ENCODE measurements at places on chromosomes 4 and X.

- DNase-seq = no peak
Measured at GRCh38 chrX:16100673-16101072, 22.7 kb upstream of the GRPR start.

DNA sequence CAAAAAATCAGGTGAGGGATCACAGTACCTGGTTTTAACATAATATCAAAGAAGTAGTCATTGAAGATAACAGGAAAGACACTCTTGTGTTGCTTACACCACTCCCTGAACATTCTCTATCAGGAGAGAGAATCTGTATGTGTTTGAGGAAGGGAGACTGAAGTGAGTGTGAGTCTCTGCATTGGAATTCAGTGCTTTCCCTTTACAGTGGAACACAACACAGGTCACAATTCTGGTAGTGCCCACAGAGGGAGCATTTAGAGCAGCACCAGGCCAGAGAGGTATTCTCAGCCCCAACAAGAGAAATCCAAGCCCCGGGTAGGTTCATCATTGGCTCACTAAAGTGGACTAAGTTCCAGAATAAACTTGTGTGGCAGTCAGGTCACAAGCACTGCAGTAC lies 64.7 kb upstream of the UBQLN2 start:
- no peak for DNase-seq

GRCh38 chrX:108396188-108396891 lies 41.9 kb downstream of the COL4A6 start:
- no peak for DNase-seq

DNA sequence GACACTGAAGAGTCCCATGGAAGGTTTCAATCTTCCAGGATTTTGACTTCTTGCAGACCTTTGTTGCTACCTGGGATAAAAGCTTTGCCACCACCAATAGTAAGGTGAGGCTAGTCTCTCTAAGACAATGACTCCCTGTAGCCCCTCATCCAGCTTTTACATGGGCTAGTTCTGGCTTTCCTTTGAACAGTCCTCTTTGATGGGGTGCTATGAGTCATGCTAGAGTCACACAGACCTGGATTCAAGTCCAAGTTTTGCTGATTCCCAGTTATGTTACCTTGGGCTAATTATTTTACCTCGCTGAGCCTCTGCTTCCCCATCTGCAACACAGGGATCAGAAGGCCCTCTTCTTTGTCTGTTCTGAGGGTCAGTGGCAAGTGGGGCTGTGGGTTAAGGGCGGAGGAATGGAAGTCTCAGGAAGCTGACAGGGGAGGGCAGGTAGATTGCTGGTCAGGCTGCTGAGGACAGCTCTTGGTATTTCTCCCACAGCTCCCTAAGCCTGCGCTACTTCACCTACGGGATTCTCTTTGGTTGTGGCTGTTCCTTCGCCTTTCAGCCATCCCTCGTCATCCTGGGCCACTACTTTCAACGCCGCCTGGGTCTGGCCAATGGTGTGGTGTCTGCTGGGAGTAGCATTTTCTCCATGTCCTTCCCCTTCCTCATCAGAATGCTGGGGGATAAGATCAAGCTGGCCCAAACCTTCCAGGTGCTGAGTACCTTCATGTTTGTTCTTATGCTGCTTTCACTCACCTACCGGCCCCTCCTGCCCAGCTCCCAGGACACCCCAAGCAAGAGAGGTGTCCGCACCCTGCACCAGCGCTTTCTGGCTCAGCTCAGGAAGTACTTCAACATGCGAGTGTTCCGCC lies 90.3 kb downstream of the RLIM start:
- DNase-seq = no peak

GRCh38 chr4:89904524-89904923 lies 9.9 kb downstream of the MMRN1 start:
- no peak for DNase-seq

DNA sequence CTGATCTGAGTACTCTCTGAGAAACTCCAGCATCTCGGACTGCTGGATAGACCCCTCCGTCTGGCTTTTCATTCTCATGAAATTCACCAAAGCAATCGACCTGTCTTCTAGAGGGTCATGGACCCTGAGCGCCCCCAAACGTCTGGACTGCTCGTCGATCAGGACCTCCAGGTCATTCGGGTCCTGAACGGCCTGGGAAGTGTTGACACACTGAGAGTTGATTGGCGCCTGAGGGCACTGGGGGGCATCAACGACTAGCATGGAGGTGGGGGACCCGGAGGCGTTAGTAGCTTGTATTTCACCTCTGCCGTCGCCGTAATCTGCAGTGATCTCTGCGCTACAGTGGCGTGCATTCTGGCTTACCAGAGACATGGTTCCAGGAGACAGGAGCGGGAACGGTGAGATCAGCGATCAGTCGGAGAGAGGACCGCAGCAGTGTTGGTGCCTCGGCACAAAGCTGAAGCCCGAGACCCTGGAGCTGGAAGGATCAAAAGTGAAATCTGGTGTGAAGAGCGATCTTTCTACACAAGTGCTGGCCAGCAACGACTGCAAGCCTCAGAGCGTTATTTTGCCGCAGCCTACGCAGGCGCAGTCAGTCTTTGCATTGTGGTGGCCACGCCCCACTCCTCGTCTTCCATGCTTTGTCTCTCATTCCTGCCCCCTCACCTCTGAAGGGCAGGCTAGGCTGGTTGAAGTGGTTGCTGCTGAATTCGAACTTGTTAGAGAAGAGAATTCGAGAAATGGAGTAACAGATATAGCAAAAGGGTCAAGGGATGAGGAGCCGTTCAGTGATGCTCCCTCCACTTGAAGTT lies at the start of gene MAGEE2:
TSS of gene MAGEE2 (minus strand) at position 575 of the 812 bp plus-strand sequence. CDS start at position 372, 203 bp downstream.
- no peak for DNase-seq

- DNase-seq = no peak
Measured at GRCh38 chrX:65871671-65872311, 168.1 kb downstream of the VSIG4 start.

DNA sequence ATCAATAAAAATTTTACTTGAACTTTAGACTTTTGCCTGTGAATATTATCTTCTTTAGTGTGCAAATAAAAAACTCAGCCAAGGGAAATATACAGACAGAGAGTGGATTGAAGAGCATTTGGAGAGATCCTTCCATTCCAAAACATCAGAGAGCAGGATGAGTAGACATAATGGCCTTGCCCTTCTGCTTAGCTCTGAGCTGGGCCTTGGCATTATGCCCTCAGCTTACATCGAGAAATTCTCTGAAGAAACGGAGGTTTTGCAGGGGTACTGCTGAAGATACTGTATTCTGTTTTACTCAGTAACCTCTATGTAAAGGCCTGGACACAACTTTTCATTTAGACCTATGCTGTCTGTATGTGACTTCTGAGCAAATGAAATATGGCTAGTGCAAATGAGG lies 317.4 kb downstream of the STIM2 start:
- DNase-seq = no peak

GRCh38 chr4:176794151-176794550 lies 1.4 kb upstream of the VEGFC start:
- DNase-seq = no peak

DNA sequence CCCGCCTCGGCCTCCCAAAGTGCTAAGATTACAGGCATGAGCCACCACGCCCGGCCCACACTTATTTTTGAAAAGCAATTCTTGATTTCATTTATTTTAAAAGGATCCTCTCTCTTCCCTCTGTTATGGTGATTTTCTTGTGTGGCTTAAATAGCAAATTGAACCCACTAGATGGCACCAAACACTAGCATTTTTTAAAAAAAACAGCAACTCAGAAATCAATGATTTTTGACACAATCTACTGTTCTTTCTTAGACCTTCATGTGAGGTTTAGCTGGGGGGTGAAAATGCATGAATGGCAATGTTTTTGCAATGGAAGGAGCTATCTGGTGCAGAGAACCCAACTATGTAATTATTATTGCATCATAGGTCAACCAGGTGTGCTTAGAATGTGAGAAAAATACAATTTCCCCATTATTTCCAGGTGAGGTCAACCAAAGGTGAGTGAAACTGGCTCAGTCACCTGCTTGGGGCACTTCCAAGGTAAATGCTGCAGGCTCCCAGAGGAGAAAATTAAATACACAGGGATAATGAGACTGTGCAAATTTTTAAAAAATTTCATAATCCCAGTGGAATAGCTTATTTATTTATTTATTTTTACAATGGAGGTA lies 226.7 kb upstream of the PRKX start:
- DNase-seq = peak; percentile 1

GRCh38 chrX:150594584-150594983 lies 26.2 kb downstream of the MTM1 start:
- no peak for DNase-seq

GRCh38 chr4:22531311-22532019 lies 15.6 kb upstream of the ADGRA3 start:
- DNase-seq = no peak

- no peak for DNase-seq
Measured at GRCh38 chr4:102563000-102563399, 61.8 kb downstream of the NFKB1 start.

DNA sequence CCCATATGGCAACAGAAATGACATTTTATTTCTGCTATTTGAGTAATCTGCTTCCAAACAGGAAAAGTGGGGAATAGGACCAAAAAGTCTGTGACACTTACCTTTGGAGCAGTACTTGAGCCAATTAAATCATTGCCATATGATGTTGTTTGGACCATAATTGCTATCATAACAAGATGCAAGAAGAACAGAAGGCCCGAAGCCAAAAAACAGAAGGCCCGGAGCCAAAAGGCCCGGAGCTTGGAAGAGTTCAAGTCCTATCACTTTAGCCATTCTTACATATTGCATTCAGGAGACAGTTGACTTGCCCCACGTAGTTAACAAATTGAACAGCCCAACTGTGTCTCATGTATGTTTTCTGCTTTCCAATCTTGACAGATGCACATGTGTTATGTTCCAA lies 285.6 kb downstream of the ARHGAP24 start:
- no peak for DNase-seq

- no peak for DNase-seq
Measured at GRCh38 chrX:108053218-108053617, 8.4 kb downstream of the VSIG1 start.

DNA sequence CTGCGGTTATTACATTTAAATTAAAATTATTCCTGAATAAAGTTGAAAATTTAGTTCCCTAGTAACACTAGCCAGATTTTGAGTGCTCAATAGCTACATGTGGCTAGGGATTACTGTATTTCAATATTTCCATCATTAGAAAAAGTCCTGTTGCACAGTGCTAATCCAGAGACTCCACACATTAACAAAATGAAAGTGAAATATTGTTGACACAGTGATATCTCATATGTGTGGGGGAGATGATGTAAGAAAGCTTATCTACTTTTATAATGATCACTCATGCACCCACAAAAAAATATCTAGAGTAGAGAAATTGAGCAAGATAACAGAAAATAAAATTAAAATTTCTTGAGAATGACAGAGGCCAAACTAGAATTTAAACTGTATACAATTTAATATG lies 74.9 kb downstream of the MAGEB10 start:
- no peak for DNase-seq

- DNase-seq = no peak
Measured at GRCh38 chr4:57490520-57491255, 380.5 kb upstream of the IGFBP7 start.

GRCh38 chr4:168071304-168071703 lies 21.0 kb upstream of the ANXA10 start:
- DNase-seq = no peak

DNA sequence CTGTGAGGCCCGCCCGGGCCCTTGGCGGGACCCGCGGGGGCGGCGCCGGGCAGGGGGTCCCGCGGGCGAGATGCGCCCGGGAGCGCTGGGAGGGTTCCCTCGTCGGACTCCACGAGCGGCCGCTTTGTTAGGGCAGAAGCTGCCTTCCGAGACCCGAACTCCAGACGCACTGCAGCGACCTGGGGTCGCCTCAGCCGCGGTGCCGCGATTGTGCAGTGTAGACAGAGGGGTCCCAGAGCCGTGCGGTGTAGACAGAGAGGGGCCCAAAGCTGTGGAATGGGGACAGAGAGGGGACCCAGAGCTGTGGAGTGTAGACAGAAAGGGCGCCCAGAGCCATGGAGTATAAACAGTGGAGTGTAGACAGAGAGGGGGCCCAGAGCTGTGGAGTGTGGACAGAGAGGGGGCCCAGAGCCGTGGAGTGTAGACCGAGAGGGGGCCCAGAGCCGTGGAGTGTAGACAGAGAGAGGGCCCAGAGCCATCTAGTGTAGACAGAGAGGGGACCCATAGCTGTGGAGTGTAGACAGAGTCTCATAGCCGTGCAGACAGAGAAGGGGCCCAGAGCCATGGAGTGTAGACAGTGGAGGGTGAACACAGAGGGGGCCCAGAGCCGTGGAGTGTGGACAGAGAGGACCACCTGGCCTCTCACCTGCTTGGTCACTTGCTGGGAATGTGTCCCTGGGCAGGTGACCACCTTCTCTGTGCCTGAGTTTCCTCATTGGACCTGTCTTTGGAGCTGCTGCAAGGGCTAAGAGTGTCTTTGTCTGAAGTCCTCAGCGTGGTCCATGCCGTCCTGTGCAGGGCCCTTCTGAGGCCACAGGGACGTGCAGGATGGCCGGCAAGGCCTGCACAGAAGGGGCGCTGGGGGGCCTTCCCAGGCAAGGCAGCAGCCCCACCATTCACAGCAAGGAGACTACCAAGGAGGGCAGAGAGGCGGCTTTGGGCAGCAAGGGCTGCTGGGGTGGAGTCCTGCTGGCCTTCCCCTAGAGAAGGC lies 875 bp downstream of the RGS12 start:
- peak; percentile 5 for DNase-seq

- DNase-seq = no peak
Measured at GRCh38 chr4:145895056-145895455, 43.6 kb downstream of the ZNF827 start.

DNA sequence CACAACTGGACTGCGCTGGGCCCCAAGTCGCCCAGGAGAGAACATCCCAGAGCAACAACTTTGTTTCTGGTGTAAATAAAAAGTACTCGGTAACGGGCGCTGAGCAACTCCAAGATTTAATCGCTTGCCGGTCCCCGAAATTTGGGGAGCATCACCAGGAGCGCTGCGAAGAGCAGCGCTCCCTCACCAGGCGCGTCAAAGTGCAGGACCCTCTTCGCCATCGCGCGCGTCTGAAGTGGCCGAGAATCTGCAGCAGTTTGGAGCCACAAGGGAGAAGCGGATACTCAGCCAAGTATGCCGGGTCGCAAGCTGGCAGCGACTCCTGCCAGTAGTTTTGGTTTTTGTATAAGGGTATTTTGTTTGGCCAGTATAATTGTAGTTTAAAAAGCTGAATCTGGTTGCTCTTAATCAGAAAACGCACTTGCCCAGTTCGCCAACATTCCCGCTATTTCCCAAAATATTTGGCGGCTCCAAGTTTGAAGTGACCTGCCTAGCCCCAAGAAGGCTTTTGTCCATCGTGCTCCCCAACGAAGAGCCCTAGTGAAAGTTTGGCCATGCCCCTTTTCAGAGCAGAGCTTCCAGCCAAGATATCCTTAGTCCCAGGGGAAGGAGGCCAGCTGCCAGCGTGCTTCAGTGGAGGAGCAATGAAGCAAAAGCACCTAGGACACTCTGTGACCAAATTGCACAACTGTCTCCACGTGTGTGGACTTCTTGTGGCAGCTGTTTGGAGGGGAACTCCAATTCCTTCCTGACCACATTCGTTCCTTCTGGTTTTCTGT lies 557 bp upstream of the KDR start:
- DNase-seq = no peak

Data from hematopoietic multipotent progenitor cell treated with erythropoietin and hydrocortisone succinate and interleukin-3 and kit ligand, for 15 days (in vitro differentiated cells).